A549 treated with Mapracorat at 1 μM for 4 hours (cell line): ENCODE measurements at places on chromosomes 7 and 10. TPM values are rescaled to one million over a fixed set of nuclear protein-coding genes. Genes with fewer than 3 reads are reported as not detected.

The CLDN3 gene
- 1.7 to 3.9 TPM (median 3.5 TPM) in 5 replicates for total RNA-seq

The SAP25 gene
- total RNA-seq, result 0.34 to 0.60 TPM (median 0.53 TPM) in 4 of 5 replicates, not detected in the other

The PRRT4 gene
- 0.37 to 0.42 TPM (median 0.40 TPM) in 4 of 5 replicates, not detected in the other for total RNA-seq

The HMX3 gene
- not detected in 5 replicates for total RNA-seq

The CALML3 gene
- not detected in 5 replicates for total RNA-seq

The PAPOLB gene
- not detected in 5 replicates for total RNA-seq

The PPP1R17 gene
- not detected in 5 replicates for total RNA-seq

The CPN1 gene
- total RNA-seq, result 0.15 to 0.45 TPM (median 0.35 TPM) in 5 replicates

The COG5 gene
- 7.9 to 10.4 TPM (median 9.1 TPM) in 5 replicates for total RNA-seq

The ZNF488 gene
- 11.5 to 14.5 TPM (median 13.2 TPM) in 5 replicates for total RNA-seq

The LEP gene
- total RNA-seq, result not detected in 5 replicates

The ATRNL1 gene
- 0.14 to 0.58 TPM (median 0.29 TPM) in 5 replicates for total RNA-seq

The REEP3 gene
- total RNA-seq, result 15.9 to 21.1 TPM (median 19.6 TPM) in 5 replicates

The MORN4 gene
- 6.3 to 8.1 TPM (median 7.0 TPM) in 5 replicates for total RNA-seq

The GRID1 gene
- total RNA-seq, result 0.15 to 0.41 TPM (median 0.22 TPM) in 5 replicates

The SPDYE5 gene
- total RNA-seq, result not detected in 5 replicates
